ENCODE measurements at places on chromosomes 7 and 10.
A peak's percentile ranks its signal among the peaks of the same experiment; 100 is the strongest.

DNA sequence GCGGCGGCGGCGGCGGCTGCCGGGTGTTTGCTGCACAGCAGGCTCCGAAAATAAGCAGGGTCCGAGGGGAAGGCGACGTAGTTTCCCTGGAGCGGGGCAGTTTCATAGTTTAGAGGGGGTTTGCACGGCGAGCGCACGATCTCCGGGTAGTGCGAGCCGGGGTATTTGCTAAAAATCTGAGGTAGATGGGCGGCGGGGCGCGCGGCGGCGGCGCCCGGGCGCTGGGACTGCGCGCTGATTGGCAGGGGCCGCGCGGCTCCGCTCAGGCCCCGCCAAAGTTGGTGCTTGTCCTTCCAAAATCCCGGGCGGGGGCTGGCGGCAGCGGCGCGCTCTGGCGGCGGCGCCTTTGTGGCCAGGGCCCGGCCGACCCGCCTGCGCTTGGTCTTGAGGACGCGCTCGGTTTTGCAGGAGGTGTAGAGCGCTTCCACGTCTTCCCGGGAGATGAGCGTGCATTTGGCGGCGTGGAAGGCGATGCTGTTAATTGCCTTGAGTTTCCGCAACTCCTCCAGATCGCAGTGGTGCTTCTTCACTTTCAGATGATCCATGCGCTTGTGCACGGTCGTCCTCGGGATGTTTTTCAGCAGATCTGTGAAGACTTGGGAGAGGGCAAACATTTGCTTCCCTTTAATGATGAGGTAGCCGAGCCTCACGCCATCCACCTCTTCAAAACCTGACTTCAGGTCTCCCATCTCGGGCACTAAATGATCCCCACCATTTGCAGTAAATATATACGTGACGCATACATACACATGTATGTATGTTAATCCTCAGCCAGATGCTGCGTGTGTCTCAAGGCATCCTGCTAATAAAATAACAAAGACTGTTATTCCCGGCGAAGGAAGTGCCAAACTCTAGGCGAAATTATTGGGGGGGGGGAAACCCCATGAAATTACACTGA is 8.1 kb downstream of the SKIDA1 start:
- peak; percentile 55 for DNase-seq

GRCh38 chr7:24129597-24129996 is 154.4 kb upstream of the NPY start:
- no peak for DNase-seq

DNA sequence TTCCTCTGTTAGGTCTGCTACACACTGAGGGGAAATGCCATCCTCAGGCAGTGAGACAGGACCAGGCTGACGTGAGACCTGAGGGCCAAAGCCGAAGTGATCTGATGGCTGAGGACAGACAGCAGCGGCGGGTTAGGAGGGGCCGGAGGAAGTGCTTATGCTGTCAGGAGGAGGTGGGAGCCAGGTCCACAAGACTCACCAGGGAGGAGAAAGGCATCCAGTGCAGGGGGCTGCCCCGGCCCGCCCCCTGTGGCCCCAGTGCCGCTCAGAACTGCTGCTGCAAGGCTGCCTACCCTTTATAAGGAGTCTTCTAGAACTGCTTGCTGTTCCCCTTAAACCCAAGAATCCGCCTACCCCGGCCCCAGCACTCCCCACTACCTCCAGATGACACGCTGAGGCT is 19.8 kb downstream of the AKR1E2 start:
- no peak for DNase-seq

- peak; percentile 50 for DNase-seq
Observed at GRCh38 chr10:84310470-84310869, 17.9 kb upstream of the CCSER2 start.

- DNase-seq, result no peak
Observed at GRCh38 chr10:1148855-1149605, 92.8 kb downstream of the WDR37 start.

DNA sequence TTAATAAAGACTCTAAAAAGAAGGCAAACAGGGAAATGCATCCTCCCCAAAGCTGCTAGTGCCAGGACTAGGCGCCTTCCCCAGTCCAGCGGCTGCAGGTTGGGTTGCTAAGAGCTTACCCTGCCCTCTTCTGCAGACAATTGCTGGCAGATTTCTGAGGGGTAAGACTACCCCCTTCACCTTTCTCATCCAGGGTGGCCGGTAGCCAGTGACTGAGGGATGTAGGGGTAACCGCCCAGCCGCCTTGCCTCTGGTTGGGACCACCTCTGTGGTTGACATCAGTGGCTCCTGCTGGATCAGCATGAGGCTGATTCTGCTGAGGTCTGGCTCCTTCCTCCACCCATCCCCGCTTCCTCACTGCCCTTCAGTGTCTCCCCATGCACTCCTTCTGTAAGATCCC is 71.2 kb downstream of the ADCYAP1R1 start:
- DNase-seq, result no peak

- DNase-seq, result no peak
Observed at GRCh38 chr10:114487815-114488536, 83.7 kb upstream of the AFAP1L2 start.

GRCh38 chr10:33602278-33602677 is 267.8 kb upstream of the NRP1 start:
- DNase-seq, result no peak

GRCh38 chr10:71741029-71741428 is 21.5 kb upstream of the C10orf105 start:
- DNase-seq, result no peak

DNA sequence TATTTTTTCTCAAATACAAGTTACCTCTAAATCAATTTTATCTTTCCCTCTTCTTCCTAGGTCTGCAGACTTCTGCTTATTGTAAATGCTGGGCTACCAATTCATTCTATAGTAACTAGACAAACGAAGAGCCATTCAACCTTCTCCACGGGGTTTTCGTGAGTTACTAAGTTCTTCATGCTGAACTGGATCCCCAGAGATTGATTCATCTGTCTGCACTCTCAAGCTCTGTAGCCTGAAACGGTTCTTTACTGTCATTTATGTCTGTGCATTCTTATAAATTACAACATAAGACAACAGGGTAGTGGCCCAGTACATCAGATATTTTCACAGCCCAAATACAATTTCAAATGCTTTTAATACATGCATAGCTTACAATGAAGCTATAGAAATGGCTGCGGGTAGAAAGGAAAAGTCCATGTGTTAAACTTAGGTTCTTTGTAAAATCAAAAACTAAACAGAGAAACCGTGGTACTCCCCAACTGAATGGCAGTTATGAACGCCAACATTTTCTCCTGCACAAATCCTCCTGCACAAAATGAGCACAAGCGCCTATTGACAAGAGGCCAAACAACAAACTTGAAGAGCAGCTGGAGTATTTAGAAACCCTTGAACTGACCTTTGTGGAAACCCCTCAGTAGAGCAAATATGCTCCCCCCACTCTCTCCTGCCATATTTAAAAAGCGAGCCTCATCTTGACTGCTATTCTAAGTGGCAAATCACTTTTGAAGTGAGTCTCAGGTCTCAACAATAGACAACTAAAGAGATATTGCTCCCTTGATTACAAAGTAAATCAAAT is 20.7 kb downstream of the LAMB1 start:
- no peak for DNase-seq

- no peak for DNase-seq
Observed at GRCh38 chr10:70035531-70035930, 17.1 kb upstream of the MACROH2A2 start.

GRCh38 chr7:69927461-69927860 is 329.2 kb downstream of the AUTS2 start:
- no peak for DNase-seq

- no peak for DNase-seq
Observed at GRCh38 chr10:62900829-62901571, 84.8 kb upstream of the EGR2 start.

DNA sequence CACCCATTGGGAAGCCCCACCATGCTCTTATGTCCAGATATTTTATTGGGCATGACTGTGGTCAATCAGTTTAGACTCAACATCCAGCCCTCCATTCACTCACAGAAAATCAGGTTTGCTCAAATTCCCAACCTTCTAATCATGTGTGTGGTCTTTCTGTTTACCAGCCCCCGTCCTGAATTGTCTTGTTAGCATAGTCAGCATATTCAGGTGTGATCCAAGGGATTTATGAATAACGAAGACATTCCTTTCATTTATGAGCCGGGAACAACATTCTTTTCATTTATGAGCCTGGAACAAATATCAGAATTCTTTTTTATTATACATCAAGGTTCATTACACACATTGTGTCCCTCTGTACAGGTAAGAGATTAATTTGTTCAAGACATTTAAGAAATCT is 376.3 kb upstream of the POM121L12 start:
- DNase-seq, result no peak

GRCh38 chr10:77606751-77607150 is 30.9 kb downstream of the KCNMA1 start:
- no peak for DNase-seq

DNA sequence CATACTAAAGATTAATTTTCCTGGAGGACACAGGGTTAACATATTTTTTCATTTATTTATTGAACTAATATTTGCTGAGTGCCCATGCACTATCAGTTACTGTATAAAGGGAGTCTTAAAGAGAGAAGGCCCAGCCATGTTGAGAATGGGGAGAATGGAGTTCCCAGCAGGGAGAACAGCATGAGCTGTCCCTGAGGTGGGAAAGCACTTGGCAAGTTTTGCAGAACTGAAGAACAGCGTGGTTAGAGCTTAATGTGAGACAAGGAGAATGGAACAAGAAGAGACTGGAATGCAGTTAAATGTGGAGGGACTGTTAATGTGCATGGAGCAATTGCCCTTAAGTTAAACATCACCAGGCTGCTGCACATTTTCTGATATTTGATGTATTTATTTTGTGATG is 435.4 kb downstream of the SUGCT start:
- DNase-seq, result no peak

DNA sequence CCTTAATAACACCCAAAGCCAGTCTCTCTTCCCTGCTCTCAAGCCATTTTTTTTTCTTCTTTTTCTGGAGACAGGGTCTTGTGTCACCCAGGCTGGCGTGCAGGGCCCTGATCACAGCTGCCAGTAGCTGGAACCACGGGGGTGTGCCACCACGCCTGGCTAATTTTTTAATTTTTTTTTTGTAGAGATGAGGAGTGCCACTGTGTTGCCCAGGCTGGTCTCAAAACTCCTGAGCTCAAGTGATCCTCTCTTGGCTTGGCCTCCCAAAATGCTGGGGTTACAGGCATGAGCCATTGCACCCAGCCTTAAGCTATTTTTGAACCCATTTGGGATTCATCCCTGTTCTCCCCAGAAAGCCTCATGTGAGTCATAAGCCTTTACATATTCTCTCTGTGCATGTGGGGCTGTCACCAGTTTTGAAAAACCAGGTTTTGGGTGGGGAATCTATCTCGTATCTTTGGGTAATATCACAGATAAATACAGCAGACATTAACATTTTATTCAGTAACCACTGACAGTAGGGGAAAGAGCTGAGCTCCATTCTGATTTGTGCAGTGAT is 15.5 kb downstream of the ZNF487 start:
- DNase-seq, result no peak

All from fibroblast of pulmonary artery (primary cell).